ENCODE measurements at places on chromosomes 6 and 20.

DNA sequence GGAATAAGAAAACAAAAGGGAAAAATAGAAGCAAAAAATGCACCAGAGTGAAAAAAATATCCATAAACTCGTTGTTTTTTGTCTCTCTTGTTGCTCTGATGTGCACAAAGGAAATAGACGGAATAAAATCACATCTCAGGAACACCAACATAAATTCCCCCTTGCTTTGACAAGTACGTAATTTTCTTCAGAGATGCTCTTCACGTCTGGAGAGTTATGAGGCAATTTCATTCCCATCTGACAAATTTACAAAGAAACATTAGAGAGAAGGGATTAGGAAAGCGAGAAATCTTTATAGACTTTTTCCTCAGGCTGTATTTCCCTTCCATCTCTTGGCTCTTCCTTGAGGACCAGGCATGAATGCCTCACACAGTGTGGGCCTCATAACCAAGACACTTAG is 250.1 kb upstream of the ZFP64 start:
- no peak for DNase-seq

DNA sequence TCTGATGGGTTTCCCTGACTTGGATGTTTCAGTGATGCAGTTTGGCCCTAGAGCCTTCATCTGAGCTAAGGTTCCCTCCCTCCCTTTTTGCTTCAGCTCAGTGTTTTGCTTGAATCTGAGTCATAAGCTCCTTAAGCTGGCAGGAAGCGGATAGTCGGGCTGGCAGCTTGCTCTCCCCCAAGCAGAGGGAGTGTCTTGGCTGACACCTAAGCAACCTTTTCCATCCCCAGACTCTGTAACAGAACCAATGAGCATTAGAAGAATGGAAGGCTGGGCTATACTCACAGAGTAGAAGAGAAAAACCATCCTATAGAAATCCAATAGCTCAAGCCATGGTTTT is 98.3 kb downstream of the HAO1 start:
- no peak for DNase-seq

DNA sequence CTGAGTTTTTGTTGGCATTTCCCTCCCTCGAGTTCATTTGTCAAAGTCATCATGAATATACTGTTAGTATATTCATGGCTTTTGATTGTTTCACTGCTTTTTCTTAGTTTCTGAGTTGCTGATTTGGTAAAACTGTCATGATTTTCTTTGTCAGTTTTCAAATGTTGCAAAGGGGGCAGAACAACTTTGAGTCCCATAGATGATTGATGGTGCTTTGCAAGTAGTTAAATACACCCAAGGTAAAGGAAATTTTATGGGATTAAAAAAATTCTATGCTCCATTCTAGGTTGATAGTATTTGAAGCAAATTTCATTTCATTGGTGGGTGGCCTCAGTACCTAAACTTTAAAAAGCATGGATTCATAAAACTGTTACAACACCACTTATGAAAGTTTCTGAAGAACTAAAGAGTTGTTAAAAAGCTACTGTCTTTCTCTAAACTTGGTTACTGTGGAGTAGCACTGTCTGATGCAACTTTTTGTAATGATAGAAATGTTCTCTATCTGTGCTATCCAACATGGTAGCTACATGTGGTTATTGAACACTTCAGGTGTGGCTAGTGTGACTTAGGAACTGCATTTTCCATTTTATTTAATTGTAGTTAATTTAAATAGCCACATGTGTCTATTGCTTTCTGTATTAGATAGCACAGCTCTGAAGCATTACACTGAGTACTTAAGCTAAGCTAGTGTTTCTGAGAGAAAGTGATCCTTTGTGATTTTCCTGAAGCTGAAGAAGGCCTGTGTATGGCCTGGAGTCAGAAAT is 153.6 kb downstream of the ZFAND3 start:
- no peak for DNase-seq

GRCh38 chr6:141484711-141485110 is 648.0 kb upstream of the GJE1 start:
- DNase-seq, result no peak

- DNase-seq, result no peak
These were observed 111.8 kb downstream of the ATG5 start for GRCh38 chr6:106213660-106214289.

DNA sequence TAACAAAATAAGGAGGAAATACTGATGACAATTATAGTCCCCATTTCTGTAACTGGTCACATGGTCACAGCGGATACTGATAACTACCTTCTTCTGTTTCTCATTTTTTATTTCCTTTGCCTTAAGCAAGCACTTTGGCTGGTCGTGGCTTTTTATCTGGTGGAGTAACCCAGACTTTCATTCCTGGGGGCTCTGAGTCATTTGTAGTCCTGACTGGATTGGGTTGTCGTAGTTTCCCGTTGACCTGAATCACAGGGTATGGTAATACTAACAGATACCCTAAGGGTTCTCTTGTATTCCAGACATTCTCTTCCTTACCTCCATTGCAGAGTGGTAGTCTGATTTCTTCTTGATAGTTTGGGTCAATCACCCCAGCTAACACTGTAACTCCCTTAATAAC is 500.3 kb upstream of the ADGRB3 start:
- no peak for DNase-seq

- no peak for DNase-seq
These were observed 50.0 kb downstream of the FBXO5 start for GRCh38 chr6:152932865-152933264.

DNA sequence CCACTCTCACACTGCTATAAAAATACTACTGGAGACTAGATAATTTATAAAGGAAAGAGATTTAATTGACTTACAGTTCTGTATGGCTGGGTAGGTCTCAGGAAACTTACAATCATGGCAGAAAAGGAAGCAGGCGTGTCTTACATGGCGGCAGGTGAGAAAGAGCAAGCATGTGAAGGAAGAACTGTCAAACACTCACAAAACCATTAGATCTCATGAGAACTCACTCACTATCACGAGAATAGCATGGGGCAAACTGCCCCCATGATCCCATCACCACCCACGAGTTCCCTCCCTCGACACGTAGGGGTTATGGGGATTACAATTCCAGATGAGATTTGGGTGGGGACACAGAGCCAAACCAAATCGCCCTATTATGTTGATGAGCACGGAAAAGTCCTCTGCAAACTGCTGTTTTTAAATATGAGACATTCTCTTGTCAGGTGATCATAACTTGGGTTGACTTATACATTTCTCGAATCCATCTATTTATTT is 133.5 kb downstream of the AIG1 start:
- no peak for DNase-seq

GRCh38 chr20:63740070-63740626 is 572 bp downstream of the SLC2A4RG start:
- DNase-seq, result no peak
